ENCODE measurements at places on chromosomes 4 and X.

GRCh38 chrX:40953369-40953768, 131.9 kb upstream of the USP9X start:
- no peak for DNase-seq

DNA sequence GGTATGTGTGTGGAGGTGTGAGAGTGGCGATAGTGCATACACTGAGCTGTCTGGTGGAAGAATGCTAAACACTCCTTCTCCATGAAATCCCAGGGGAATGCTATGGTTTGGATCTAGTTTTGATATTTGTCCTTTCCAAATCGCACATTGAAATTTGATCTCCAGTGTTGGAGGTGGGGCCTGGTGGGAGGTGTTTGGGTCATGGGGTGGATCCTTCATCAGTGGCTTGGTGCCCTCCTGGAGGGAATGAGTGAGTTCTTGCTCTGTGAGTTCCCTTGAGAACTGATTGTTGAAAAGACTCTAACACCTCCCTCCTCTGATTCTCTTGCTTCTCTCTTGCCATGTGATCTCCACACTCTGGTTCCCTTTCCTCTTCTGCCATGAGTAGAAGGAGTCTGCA, 114.1 kb upstream of the HHIP start:
- DNase-seq = no peak

- DNase-seq = no peak
Measured at GRCh38 chrX:21745756-21746155, 12.2 kb downstream of the SMPX start.

DNA sequence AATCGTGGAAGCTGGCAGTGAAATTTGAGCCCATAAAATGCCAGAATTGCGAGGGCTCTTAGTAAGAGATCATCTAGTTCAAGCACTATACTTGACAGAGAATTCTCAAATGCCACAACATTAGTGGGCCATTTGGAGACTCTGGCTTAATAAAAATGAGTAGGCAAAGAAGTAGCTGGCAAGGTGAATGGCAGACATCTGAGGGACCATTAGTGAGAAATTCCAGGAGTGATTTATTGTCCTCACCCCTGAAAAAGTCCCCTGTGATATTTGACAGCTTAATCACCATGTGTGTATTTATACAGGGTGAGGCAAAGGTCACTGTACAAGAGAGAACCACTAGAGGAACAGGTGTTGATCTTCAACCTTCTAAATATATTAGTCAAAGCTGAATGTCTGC, 207.5 kb downstream of the CHRDL1 start:
- no peak for DNase-seq

- DNase-seq = peak; percentile 49
Measured at GRCh38 chr4:37685161-37685822, 884 bp downstream of the RELL1 start.

DNA sequence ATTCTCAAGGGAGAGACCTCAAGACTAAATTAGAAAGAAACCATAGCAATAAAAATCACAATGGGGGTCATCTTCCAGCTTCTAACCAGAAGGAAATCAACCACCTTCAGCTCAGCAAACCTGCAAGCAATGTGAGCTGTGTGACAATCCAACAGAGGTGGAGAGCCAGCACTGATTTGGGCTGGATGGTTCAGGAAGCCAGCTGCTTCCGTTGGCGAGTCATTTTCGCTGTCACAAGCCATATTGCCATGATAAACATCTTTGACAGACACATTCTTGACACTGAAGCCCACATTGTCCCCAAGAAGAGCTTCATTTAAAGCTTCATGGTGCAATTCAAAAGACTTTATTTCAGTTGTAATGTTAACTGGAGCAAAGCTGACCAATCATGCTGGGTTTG, 22.7 kb downstream of the F8A1 start:
- DNase-seq = no peak

GRCh38 chr4:53813998-53814397, 222.7 kb upstream of the LNX1 start:
- DNase-seq = no peak

DNA sequence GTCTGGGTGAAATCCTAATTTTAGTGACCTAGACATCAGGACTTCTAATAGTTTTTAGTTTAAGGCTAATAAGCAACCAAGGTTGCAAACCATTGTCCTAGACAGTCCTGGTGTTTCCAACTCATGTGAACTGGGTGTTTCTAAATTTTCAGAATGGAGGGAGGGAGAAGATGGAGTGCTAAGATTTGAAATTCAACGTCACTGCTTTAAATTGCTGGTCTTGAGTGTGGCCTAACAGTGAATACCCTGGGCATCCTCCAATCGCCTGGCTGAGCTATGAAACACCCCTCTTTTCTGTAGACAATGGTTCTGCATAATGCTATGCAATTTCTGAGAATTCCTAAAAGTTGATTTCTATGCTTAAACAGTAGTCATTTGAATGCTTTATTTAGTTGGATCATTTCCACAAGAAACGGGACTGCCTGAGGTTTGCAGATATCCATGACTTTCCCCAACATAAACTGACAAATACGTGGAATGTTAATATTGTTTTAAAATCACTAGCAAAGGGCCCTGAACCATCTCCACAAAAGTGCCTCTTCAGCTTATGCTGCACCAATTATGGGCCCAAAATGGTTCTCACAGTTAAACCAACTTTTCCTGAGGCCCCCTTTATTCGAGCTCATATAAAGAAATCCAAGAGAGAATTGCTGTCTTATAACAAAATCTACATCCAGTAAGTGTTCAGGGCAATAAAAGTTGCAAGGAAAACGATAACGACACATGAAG, 1.1 kb downstream of the FBXL5 start:
- peak; percentile 44 for DNase-seq

- DNase-seq = no peak
Measured at GRCh38 chr4:2248044-2248780, 6.3 kb upstream of the HAUS3 start.

DNA sequence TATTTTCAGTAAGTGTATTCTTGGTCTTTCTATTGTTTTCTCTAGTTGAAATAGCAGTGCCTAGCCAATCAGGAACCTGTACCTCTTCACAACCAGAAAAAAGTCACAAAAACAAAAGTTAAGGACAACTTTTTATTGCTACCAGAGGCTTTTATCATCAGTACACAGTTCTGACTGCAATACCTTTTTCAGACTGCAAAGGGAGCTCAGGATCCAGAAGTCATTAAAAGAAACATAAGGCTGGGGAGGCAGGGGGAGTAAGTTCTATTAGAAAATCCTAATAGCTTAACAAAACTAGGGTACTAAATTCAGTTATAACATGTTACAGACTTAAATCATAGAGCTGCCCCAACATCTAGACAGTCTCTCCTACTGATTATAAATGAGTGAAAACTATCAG, 28.8 kb downstream of the CCNI start:
- no peak for DNase-seq

DNA sequence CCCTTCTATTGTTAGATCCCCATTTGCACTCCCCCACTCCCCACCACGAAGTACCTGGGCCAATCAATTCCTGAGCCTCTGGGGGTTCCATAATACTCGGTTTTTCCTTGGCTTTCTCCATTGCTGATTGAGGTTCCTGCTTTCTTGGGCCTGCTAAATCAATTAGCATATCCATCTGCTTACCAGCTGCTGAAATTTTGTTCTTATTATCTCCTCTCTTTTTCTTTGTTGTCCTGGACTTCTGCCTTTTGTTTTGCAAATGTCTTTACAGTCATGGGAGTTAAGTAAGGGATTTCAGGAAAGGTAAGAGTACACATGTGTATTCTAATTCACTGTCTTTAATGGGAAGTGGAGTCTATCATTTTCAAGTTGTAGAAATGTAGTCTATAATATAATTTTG, 222.2 kb downstream of the MID1 start:
- DNase-seq = no peak

GRCh38 chrX:72130762-72131250, 909 bp downstream of the RTL5 start:
- no peak for DNase-seq

DNA sequence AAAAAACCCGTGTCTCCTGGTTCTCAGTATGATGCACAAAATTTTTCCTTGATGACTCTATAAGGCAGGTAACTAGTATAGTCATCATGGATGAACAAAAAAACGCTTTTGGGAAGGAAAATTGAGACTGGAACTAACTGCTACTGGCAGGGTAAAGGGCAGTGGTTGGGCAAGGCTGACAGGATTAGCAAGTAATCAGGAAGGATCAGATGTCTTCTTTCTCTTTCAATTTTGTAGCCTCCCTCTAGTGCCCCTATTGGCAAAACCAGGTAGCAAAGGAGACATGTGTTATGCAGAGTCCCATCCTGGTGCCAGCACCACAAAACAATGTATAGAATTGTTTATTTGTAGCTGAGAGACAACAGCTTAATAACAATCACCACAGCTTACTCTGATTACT, 12.8 kb upstream of the SLITRK4 start:
- DNase-seq = no peak

DNA sequence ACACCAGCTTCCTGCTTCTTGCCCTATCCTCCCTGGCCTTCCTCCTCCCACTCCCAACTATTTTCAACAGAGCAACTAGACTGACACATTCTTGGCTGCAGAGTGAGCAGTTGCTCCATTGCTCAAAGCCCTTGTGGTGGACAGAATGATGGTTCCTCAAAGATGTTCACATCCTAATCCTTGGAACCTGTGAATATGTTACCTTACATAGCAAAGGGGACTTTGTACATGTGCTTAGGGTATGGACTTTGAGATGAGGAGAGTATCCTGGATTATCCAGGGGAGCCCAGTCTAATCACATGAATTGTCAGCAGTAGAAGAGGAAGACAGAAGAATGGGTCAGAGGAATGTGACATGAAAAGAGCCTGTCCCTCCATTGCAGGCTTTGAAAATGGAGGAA, 24.9 kb upstream of the HOPX start:
- no peak for DNase-seq

DNA sequence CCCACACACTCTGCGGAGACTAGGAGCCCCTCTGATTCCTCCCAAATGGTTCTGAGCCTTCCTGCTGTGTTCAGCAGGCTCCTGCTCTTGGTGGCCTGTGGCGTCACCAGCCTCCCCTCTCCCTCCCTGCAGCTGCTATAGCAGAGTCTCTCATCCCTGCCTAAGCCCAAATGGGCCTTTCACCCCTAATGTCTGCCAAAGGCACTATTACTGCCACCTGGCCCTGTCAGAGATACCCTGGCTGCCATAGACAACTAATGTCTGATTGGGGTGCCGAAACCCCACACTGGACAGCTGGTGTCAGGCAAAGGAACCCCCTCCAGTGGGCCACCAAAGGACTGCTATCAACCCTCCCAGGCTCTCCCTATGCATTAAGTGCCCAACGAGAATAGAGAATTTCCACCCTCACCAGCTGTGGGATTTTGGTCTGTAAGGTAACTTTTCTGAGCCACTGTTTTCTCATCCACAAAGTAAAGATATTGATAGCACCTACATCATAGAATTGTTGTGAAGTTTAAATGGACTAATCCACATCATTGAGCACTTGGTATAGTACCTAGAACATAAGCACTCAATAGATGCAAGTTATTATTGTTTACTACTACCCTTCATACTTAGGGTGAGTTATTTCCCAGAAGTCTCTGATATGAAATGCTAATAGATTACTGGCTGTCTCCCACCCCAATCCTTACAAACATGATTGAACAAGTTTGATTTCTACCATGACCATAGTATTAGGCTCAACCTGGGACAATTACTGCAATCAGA, 421.3 kb downstream of the MID1IP1 start:
- DNase-seq = peak; percentile 19

DNA sequence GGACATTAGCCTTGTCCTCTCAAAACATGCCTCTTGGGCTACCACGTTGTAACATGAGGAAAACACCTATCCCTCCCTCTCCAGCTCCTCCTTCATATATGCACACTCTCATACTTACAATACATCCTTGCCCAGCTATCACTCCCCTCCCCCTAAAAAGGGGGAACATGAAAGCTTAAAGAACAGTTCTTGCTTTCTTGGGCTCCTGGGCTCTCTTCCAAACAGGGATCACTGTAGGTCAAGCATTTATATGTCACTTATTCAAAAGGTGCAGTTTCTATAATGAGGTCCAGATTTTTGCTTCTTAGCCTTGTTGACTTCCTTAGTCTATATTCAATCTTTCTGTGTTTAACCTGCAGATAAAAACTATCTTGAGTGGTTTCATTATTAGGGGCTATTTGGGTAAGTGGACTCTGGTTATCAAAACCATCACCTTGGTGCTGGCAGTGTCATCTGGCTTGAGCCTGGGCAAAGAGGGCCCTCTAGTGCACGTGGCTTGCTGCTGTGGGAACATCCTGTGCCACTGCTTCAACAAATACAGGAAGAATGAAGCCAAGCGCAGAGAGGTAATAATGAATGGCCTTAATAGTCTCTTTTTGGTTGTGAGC, 119.4 kb downstream of the AKAP4 start:
- no peak for DNase-seq

- DNase-seq = no peak
Measured at GRCh38 chrX:38214551-38215531, 5.8 kb downstream of the SRPX start.

- no peak for DNase-seq
Measured at GRCh38 chrX:118623062-118623461, 104.3 kb upstream of the IL13RA1 start.

GRCh38 chrX:75181721-75182120, 25.6 kb upstream of the ABCB7 start:
- DNase-seq = no peak

- DNase-seq = no peak
Measured at GRCh38 chrX:150477371-150477770, 91.0 kb upstream of the MTM1 start.

GRCh38 chrX:8179656-8180055, 8.6 kb upstream of the VCX2 start:
- no peak for DNase-seq

- DNase-seq = no peak
Measured at GRCh38 chr4:175944126-175944910, 121.3 kb upstream of the WDR17 start.

- peak; percentile 33 for DNase-seq
Measured at GRCh38 chr4:154618708-154619315, 6.4 kb upstream of the FGG start.

DNA sequence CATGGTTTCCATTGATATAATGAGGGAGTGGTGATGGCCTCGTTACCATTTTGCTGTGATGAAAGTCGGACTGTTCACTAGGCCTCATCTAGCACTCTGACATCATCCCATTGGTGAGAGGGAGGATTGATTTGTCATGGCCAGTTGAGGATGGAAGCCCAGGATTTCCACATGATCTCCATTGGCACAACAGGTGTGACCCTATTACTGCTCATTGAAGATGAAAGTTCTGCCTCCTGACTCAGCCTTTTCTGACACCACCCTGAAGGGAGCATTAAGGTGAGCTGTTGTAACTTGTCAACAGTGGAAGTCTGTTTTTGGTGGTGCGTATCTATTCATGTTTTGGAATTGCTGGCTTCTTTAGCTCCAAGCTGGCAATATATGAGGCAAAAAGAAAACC, 144.2 kb downstream of the PABPC4L start:
- DNase-seq = no peak

DNA sequence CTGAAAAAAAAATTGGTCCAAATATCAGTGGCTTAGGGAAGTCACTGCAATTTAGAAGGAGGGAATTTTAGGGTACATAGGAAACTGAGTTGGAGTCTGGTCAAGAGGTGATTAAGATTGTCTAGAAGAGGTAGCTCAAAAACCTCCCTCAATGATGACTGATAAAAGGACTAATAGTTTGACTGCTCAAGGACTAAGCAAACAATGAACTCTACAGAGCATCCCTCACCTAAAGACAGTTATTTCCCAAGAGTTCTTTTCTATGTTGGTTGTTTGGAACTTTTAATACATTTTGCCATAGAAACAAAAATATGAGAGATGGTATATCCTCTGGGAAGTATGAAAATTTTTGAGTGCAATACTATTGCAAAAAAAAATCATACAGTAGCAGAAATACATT, 35.7 kb downstream of the MAOB start:
- no peak for DNase-seq

GRCh38 chr4:82948647-82949204, 48.2 kb downstream of the THAP9 start:
- no peak for DNase-seq

GRCh38 chrX:46642145-46642544, 68.6 kb downstream of the CHST7 start:
- DNase-seq = no peak

Data from right hindlimb (tissue), 1 donor.